ENCODE measurements at places on chromosomes 11 and 22.

GRCh38 chr11:65060913-65061408 lies 2.6 kb upstream of the NAALADL1 start:
- DNase-seq: no peak

DNA sequence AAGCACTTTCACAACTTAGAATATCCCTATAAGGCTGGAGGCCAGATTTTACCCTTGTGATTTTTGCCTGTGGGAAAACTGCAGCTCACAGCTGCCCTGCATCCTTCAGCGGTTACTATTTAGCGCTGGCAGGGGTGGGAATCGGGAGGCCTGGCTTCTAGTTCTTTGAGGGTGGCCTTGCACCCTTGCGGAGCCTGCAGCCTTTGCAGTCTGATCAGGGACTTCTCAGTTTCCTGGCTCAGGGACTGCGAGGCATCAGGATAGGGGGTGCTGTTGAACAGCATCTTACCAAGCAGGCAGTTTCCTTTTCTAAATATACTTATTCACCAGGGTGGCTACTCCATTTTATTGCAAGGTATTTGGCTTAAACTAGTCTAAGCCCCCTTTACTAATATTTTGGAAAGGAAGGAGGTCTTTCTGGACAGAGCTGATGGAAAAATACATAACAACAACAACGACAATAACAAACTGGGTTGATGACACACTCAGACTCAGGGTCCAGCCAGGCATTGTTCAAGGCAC lies 2.9 kb upstream of the APOA1 start:
- no peak for DNase-seq

GRCh38 chr11:68528630-68529029 lies 68.1 kb downstream of the PPP6R3 start:
- peak; percentile 29 for DNase-seq

- DNase-seq: no peak
Measured at GRCh38 chr11:21174781-21175180, 505.4 kb downstream of the NELL1 start.

DNA sequence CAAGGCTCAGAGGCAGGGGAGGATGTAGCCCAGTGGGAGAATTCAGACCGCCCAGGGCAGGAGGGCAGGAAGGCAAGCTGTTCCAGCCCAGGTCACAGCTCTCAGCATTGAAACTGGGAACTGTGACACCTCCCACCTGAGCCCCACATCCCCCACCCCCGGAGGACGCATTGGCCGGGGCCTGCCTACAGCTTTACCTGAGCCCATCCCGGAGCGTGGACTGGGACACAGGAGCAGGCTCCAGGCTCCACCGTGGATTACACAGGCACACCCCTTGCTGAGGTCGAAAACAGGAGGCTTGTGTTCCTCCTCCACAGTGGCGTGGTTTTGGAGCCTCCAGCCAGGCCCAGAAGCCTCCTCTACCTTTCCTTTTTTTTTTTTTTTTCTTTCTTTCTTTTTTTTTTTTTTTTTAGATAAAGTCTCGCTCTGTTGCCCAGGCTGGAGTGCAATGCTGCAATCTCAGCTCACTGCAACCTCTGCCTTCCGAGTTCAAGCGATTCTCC lies 9.1 kb upstream of the PGA3 start:
- peak; percentile 67 for DNase-seq

- DNase-seq: no peak
Measured at GRCh38 chr11:2346014-2346413, 31.1 kb upstream of the CD81 start.

DNA sequence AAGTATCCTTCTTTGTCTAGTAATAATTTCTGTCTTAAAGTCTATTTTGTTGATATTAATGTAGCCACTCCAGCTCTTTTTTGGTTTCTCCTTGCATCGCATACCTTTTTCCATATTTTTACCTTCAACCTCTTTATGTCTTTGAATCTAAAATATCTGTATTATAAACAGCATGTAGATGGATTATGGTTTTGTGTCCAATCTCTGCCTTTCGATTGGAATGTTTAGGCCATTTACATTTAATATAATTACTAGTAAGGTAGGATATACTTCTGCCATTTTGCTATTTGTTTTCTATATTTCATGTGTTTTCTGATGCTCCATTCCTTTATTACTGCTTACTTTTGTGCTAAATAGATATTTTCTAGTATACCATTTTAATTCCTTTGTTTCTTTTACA lies 39.5 kb downstream of the TMPRSS5 start:
- DNase-seq: no peak

- DNase-seq: no peak
Measured at GRCh38 chr11:32015427-32015826, 75.4 kb upstream of the RCN1 start.

- no peak for DNase-seq
Measured at GRCh38 chr11:19306179-19306944, 65.6 kb upstream of the E2F8 start.

- no peak for DNase-seq
Measured at GRCh38 chr11:72008728-72009127, 10.0 kb downstream of the IL18BP start.

- DNase-seq: no peak
Measured at GRCh38 chr22:45233827-45234226, 6.9 kb downstream of the KIAA0930 start.

DNA sequence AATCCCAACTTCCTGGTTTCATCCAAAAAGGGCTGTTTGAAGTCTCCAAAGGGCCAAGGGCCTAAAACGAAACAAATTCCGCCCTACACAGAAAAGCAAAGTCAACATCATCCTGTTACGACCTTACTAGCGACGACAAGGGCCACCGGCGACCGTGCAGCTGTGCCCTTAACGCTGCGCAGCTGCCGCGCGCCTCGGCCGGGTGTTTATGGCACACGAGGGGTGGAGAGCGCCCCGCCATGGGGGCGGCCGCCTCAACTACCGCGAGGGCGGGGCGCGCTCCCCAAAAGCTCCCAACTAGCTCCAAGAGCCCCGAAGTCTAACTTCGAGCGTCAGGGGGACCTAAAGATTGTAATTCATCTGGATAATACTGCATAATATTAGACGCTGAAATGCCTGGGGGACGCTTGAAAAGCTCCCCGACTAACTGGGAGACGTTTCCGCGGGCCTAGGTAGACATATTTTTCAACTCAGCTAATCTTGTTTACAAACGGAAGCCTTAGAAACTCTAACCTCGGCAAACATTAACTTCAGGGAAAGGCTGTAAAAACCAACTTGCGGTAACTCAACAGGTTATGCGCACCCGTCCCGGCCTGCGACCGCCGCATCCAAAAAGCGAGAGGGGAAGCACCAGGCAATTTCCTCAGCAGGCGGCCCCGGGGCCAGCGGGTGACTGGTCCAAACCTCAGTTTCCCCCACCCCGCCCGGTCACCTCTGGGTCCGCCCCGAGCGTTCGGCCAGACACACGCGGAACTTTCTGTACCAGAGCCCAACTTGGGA lies 694 bp downstream of the TMEM123 start:
- DNase-seq: peak; percentile 69

DNA sequence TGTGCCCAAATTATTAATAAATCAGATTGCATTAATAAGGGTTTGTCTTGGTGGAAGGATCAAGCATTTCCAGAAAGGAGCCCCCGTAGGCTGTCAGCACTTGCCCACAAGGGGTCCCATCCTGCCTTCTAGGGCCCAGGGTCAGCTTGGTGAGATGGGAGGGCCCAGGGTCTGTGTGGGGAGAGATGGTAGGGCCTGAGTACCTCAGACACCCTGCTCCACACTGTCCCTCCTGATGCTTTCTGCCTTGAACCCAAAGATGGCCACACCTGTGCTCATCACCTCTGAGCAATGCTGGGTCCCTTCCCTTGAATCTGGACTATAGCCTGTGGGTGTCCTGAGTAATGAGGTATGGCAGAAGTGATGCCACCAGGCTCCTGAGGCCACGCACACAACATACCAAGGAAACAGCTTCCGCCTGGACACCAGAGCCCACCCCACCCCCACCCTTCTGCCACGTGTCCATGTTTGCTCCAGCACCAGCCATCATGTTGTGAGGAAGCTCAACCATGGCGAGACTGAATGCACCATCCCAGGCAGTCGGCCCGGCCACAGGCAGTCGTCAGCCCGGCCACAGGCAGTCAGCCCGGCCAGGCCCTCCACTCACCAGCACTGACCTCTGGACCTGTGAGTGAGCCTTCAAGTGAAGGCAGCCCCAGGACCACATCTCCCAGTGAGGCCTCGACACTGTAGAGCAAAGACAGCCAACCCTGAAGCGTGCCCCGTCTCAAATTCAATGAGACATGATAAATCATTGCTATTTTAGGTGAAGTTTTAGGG lies 6.8 kb downstream of the BET1L start:
- no peak for DNase-seq

- DNase-seq: no peak
Measured at GRCh38 chr11:107493117-107493516, 35.5 kb upstream of the CWF19L2 start.

DNA sequence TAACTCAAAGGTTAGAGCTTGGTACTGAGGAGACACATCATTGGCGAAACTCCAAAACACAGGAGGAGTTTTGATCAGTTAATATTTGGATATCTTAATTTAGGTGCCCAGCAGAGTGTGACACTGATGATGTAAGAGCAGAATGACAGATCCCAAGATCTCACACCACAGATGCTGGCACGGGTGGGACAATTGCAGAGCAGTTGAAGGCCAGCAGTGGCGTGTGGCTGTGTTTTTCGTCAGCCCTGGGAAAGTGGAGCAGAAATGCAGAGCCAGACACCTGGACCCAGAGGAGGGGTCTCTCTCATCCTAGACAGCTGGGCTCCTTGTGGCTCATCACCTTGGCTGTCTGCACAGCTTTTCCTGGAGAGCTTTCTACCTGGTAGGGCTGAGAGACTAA lies 59.7 kb upstream of the CTTN start:
- DNase-seq: no peak

All from thyroid gland (tissue), 4 donors.